ENCODE measurements at places on chromosomes 7 and 10.

GRCh38 chr7:75921479-75921878, 6.5 kb downstream of the POR start:
- DNase-seq = no peak

DNA sequence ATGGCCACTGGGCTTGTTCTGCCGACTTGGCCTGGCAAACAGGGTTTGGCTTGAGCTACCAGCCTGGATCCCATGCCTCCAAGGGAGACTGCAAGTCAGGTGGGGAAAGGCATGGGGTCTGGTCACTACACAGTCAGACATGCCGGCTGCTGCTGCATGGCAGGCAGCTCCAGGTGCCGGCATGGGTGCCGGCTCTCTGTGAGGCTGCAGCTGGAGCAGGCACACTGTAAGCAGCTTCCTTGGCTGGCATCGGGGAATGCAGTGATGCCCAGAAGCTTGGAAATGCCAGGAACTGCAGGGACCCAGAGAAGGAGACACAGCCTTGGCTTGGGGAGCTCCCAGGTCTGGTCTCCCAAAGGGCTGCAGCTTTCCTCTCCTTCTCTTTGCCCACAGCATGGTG, 305.5 kb upstream of the NRG3 start:
- DNase-seq = no peak

- no peak for DNase-seq
Measured at GRCh38 chr7:11026452-11027359, 53.0 kb downstream of the PHF14 start.

- no peak for DNase-seq
Measured at GRCh38 chr10:70445718-70446657, 4.5 kb upstream of the NODAL start.
